ENCODE measurements at places on chromosomes 2 and 18.
A peak's percentile ranks its signal among the peaks of the same experiment; 100 is the strongest.

GRCh38 chr18:31498574-31499524 lies 872 bp downstream of the DSG2 start:
- no peak for DNase-seq

DNA sequence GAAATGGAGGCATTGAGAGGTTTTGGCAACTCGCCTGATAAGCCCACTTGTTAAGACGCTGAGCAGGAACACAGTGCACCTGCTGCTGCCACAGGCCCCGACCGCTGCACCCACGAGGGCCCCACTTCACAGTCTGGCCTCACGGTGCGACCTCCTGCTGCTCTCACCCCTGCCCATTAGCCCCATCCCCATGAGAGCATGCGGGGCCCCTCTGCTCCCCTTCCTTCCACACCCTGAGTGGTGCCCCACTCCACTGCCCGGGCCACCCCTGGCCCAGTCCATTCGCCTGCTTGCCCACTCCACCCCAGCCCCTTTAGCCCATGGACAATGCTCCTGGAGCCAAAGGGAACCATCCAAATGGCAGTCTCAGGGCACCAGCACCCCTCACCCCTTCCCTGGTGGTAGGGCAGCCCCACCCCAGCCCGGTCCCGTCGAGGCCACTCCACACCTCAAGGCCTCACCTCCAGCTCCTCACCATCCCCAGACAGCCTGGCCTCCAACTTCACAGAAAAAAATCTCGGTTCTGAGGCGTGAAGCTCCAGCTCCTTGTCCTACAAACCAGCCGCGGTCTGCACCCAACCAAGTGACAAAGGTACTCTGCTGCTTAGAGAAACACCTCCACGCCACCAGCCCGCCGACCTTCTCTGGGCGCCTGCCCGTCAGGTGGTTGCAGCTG lies 6.7 kb upstream of the GPR55 start:
- no peak for DNase-seq

DNA sequence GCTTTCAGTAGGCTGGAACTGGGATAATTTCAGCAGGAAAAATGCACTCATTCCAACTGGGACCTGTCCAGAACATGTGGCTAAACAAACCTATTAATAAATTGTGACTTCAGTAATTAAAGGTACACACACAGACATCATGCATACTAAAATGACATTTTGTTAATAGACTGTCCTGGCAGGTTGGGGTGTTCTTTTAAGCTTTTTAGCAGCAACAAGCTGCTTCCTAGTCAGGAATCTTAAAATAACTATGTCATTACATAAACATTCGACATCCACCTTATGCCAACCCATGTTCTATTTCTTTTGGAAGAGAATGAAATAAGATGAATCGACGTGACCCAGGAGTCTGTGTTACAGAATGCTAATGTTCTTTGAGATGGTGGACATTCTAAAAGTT lies 435.7 kb downstream of the TXNL1 start:
- DNase-seq: no peak

DNA sequence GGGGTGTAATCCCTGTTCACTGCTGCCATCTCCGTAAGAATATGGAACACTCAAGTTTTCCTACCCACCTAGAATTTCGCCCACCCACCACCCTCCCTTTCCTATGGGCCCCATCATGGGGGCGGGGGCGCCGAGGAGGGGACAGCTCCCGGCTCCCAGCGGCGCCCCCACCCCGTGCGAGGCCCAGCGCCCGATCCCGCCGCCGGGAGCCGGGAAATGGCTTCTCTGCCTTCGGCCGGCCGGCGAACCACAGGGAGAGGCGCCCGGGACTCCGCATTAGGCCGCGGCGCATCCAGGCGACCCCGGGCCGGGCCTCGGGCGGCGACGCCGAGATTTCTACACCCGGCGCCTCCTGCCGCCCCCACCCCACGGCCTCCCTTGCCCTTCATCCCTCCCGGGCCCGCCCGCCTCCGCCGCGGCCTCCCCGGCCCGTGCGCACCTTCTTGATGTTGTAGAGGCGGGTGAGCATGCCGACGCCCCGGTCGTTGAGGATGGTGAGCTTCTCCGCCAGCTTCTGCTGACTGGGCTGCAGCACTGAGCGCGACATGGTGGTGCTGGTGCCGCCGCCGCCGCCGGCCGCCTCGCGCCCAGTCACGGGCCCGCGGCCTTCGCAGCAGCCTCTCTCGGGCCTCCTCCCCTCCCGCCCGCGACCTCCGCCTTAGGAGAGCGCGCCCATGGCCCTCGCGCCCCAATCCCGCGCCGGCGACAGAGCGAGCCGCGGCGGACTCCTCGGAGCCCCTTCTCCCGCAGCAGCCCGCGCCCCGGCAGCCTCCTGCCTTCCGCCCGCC lies 510 bp downstream of the NCKAP1 start:
- peak; percentile 6 for DNase-seq

DNA sequence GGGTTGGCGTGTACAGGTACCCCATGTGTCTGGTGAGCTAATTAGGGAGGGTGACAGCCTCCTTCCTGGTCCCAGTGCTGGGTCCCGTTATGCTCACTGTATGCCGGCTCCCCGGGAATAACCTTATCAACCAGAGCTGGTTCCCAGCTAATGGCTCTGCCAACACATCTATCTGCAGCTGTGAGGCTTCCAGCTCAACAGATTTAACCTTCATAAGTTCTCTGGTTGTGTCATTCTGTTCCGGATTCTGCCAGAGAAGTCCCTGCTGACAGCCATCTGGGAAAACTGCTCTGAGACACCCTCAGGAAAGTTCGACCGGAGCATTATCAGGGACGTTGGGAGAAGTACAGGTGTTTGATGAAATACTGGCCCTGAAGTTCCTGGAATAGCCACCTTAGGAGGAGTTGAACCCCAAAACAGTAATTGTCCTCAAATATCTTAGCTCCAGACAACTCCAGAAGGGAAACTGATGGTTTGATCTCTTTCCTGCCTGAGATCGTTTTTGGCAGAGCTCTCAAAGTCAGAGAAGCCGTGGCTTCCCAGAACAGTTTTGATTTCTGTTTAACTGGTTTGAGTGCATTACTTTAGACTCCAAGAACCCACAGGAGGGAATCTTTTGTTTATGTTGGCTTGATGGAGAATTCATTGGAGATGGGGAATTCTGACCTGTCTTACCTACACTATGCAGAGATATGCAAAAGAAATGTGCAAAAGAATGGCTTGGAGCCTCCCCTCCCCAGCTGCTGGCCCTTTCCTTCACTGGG lies 39.4 kb upstream of the TXNDC2 start:
- DNase-seq: no peak

DNA sequence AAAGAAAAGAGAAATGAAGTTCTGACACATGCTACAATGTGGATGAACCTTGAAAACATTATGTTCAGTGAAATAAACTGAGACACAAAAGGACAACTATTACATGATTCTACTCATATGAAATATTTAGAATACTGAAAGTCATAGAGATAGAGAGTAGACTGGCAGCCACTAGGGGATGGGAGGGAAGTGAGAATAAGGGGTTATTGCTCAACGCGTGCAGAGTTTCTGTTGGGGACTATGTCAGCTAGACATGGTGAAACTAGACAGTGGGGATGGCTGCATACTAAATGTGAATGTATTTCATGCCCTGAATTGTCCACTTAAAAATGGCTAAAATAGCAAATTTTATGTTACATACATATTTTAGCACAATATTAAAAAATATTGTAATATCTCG lies 108.7 kb upstream of the ATL2 start:
- DNase-seq: no peak

DNA sequence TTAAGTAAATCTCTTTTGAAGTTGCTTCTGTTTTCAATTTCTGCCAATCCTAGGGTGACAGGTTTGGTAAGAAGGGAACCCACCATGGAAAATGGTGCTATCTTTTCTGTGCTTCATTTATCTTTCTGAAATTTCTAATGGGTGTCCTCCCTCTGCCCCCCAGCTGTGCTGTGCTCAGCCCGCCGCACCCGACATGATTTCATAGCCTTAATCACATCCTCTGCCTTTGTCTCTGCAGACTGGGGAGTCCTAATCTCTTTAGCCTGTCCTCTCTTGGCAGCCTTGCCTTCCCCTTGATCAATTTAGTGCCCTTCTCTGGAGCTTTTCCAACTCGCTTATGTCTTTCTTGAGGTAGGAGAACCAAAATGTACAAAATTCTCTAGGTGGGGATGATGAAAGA lies 49.3 kb downstream of the DNMT3A start:
- DNase-seq: no peak

- no peak for DNase-seq
These were observed 124.8 kb upstream of the BCL2L11 start for GRCh38 chr2:110995911-110996310.

- no peak for DNase-seq
These were observed 118.1 kb upstream of the EPAS1 start for GRCh38 chr2:46179037-46179621.

GRCh38 chr2:184564092-184564491 lies 34.2 kb upstream of the ZNF804A start:
- no peak for DNase-seq

- DNase-seq: no peak
These were observed 37.2 kb upstream of the SLC8A1 start for GRCh38 chr2:40488927-40489677.

GRCh38 chr2:43429369-43429768 lies 166.5 kb downstream of the THADA start:
- DNase-seq: no peak

DNA sequence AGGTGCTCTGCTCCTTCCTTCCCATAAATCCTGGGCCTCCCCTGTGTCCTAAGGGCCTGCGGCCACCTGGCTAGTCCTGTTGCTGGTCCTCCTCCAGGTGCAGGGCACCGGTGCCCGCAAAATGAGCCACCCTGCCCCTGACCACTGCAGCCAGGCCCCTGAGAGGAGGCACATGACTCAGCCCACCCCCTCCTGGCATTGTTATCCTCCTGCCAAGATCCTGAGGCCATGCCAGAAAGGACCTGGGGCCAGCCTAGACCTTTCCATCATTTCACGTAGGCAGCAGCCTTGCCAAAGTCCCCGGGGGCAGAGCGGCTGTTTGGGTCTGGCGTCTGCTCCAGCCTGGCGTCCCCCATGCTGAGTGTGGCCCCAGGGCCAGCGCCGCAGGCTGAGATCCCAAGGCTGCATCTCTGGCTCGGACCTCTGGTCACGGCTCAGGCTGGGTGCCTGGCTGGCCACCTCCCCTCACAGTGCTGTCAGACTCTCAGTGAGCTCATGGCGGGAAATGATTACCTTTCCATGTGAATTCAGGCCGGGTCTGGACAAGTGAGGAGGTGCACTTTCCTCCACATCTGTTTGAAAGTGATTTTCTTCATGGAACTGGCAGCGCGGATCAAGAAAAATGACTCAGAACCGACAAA lies 81.0 kb downstream of the NDUFA10 start:
- DNase-seq: no peak

DNA sequence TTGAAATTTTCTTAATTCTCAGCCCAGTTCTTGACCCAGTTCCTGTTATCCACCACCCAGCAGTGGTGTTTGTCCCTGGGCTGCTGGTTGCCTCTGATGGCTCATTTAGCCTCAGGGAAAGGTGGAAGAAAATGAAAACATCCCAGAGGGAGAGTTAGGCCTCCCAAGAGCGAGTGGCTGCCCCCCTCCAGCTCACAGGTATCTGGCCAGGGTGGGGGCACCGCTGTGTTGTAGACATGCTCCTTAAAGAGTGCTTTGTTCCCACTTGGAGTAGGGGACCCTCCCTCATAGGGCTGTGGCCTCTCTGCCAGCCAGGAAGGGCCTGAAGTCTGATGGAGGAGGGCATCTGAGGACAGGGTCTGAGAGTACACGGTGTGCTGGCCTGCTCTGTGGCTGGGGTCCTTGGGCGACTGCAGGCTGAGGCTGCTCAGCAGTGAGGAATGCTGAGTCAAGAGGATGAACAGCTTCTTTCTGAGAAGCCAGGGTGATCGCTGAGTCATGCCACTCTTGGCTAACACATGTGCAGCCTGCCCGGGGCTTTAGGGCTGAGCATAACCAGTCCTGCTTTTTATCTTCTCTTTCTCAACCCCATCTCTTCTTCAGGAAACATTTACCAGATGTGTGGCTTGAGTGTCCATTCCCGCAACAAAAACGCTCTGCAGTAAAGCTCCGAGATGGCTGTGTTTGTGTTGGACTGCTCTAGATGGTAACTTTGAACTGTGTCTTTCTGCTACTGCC lies 72.3 kb downstream of the IL1R2 start:
- DNase-seq: no peak

DNA sequence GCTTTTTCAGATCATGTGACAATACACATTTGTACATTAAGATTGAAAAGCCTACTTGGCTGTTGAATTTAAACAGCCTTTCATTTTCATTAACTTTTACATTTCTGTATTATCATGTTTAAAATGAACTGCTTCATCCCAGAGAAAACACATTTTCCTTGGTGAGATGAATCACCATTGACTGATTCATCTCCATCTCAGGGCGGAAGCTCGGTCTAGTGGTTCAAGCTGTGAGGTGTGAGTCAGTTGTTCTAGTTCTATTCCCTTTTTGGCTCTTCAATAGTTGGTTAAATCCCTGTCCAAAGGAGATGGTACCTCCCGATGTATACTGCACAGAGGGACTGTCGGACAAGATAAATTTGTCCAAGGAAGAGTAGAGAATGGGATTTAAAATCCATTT lies 189.7 kb downstream of the ADCYAP1 start:
- DNase-seq: no peak

DNA sequence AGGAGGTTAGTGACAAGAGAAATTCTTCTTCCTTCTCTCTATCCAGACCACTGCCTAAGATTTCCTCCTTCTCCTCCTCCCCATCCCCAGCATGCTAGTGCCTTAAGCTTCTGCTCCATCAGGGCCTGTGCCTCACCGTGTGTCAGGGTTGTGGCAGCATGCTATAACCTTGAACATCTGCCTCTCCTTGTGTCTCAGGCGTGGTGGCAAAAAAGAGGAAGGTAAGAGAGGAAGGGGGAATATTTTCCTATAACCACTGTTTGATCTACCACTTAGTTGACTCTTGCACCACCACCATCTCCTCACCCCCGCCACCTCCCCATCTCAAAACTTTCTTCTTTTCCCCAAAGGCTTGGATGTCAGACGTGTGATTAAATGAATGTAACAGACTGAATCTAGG lies 38.3 kb upstream of the PEX13 start:
- DNase-seq: no peak

DNA sequence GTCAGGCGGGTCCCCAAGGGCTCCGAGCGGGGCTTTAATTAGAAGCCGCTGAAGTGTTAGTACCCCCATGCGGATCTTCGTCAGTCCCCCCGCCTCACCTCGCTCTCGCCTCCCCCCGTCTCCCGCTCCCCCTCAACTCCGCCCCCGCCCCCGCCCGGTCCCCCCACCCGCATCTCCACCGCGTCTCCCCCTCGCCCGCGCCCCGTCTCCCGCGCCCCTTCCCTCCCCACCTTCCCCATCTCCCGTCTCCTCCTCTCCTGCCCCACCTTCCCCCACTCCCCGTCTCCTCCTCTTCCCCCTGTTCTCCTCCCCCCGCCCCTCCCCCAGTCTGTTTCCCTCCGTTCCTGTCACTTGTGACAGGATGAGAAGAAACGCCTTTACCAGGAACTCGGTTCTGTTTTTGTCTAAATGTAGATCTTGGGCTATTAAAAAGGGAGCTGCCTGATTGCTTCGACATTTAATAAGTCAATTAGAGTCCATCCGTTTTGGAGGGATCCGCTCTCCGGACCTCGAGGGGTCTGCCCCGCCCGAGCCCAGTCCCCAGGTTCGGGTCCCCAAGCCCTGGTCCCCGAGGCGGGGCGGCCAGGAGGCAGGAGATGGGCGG lies 969 bp upstream of the ALKAL2 start:
- DNase-seq: no peak

- DNase-seq: no peak
These were observed 880.6 kb upstream of the LRATD1 start for GRCh38 chr2:13751955-13752354.
